ENCODE measurements at places on chromosomes 5 and 9.

DNA sequence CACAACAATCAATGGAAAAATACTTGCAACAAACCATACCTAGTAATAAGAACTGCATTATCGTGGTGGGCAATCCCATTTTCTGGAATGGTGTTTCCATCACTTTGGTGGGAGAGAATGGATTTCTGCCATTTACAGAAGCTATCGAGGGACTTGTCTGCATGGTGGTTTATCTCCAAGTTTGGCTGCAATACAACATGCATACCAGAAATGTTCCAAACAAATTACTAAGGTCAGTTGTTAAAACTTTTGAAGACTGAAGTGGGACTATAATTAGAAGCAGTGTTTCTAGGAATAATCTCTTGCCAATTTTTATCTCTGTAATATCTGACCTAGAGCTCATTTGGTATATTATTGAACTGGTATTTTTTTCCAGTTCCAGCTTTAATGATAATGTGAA is 30.3 kb downstream of the ADAMTS6 start:
- no peak for DNase-seq

DNA sequence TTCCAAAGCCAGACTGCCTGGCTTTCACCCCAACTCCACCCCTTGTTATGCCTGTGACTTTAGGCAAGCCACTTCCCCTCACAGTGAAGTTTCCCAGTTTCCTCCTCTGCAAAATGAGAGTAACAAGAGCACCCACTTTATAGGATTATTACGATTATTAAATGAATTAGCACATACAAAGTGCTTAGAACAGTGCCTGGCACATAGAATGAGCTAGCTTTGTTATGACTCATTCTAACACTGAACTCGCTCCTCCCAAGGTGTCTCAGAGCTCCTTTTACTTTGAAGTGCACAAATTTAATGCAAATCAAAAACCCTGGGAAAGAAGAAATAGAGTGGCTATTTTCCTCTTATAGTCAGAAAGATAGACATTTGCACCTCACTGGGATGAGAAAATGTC is 34.3 kb downstream of the DNAH5 start:
- DNase-seq: no peak

GRCh38 chr9:34647651-34648050 is 1.2 kb downstream of the GALT start:
- DNase-seq: no peak

DNA sequence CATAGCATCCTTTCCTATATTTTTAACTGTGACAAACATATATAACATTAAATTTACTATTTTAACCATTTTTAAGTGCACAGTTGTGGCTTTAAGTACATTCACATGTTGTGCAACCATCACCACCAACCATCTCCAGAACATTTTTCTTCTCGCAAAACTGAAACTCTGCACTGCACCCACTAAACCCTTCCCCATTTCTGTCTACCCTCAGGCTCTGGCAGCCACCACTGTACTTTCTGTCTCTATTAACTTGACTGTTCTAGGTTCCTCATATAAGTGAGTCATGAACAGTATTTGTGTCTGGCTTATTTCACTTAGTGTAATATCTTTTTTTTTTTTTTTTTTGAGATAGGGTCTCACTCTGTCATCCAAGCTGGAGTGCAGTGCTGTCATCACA is 25.5 kb downstream of the KCNMB1 start:
- DNase-seq: no peak

GRCh38 chr9:13568841-13569601 is 289.5 kb upstream of the MPDZ start:
- peak; percentile 40 for DNase-seq

Data from nucleus accumbens (tissue), 56 donors.